ENCODE measurements at places on chromosomes 11 and 22. TPM values are rescaled to one million over a fixed set of nuclear protein-coding genes. Genes with fewer than 3 reads are reported as not detected.

TRIM49B gene
- total RNA-seq, result not detected

GRIK4 gene
- 0.20 TPM for total RNA-seq

ENTHD1 gene
- not detected for total RNA-seq

RASD2 gene
- total RNA-seq, result 24.5 TPM

CENPM gene
- 16.4 TPM for total RNA-seq

HSCB gene
- 10.9 TPM for total RNA-seq

TPH1 gene
- total RNA-seq, result 14.6 TPM

TCN1 gene
- total RNA-seq, result not detected

PTH gene
- not detected for total RNA-seq
